NCI-H1417 (cell line): ENCODE measurements at places on chromosomes 6 and 20.

- no peak for DNase-seq
Measured at GRCh38 chr6:89862273-89862672, 32.0 kb upstream of the GJA10 start.

- no peak for DNase-seq
Measured at GRCh38 chr6:108359901-108360882, 65.3 kb downstream of the AFG1L start.

DNA sequence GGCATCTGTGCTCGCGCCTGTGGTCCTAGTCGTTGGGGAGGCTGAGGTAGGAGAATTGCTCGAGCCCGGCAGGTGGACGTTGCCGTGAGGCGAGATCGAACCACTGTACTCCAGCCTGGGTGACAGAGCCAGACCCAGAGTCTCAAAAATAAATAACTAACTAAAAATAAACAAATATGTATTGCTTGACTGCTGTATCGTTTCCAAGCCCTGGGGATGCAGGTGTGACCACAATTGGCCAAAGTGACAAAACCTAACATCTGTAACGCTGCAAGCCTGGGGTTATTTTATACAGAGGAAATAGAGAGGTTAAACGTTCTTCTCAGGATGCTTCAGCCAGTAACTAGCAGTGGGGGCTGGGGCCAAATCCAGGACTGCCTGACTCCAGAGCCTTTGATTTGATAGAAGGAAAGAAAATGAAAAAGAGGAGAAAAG lies 1.9 kb upstream of the SRSF3 start:
- no peak for DNase-seq

GRCh38 chr6:113104541-113104940 lies 752.6 kb upstream of the MARCKS start:
- no peak for DNase-seq

DNA sequence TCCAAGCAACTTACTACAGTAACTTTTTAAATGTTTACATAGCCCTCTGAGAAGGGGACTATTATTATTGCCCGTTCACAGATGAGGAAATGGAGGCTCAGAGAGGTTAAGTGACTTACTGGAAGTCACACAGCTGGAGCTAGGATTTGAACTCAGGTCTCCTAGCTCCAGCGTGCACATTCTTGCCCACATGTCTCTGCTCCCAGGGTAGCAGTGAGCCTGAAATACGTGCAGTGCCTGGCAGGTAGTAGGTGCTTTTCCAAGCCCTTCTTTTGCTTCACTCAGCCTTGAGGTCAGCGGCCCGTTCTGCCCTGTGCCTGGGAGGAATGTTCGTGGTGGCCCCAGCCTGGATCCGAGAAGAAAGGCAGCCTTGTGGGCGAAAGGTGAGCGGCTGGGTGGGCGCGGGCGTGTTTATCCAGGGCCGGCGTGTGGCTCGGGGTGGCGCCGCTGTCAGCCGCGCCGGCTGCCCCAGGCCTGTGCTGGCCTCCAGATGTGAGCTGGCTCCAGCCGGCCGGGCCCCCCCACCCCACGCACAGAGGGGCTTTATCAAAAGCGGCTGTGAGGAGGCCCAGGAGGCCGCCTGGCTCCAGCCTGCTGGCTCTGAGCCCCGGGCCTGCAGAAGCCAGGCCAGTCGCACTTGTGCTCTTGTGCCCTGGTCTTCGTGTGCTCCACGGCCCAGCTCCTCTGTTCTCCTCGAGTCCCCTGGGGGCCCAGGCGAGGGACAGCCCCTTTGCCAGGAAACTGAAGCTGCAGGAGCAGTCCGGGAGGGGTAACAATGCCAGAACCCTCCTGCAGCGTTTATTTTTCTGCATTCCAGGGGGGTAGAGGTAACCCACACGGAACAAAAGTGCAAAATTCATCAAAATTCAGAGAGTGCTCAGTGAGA lies 58.1 kb downstream of the UBE2V1 start:
- DNase-seq, result no peak

- peak; percentile 72 for DNase-seq
Measured at GRCh38 chr20:50172347-50173013, 18.1 kb upstream of the CEBPB start.

DNA sequence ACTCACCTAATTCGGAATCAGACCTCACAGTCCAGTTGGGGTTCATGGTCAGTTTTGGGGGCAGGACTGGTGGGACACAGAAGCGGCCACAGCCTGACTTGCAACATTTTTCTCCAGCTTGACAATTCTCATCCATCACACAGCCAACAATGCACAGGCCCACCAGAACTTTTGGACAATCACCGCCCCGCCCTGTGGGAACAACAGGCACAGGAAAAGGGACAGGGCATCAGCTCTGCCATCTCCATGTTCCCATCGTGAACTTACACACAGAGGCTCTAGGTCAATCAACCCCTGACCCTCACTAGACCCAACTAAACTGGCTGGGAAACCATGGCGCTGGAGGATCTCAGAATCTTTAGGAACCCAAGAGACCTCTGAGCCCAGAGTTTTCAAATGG lies 16.3 kb downstream of the WFDC3 start:
- DNase-seq, result no peak

DNA sequence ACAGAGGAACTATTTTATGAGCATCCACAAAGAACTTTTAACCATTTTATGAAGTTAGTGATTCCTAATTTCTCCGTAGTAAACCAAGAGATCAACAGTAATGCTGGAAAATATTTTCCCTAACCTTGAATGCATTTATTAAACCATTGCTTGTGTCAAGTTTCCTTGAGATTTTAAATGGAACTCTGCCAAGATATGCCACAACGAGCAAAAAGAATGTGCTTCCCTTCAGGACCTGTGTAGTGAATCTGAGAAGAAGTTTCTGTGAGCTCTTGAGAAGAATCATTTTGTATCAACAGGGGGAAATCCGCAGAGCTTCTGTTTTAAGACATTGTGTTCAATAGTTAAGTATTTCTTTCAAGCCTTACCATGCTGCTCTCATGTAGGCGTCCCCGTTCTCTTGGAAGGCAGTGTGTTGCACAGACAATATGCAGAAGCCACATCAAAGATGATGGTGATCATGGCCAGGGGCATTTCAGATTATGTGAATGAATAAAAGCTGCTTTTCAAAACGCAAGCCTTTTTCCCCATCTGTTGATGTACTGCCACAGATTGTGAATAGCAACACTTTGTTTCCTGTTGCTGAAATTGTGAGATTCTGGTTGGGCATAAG lies 439.8 kb downstream of the BMP2 start:
- DNase-seq, result no peak

DNA sequence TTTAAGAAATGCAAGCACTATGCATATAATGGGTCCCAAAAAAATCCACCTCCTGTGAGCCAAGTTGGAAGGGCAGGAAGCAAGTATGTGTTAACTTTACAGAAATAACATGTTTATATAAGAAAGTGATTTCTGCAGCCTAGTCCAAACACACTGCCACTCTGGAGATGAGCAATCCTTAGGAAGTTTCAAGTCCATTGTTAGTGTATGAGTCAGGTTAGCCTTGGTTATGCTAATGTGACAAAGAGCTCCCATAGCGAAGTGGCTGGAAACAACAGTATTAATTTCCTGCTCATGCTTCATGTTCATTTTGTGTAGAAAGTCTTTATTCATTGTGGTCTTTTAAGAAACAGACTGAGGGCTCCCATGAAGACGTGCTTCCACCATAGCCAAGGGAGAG lies 121.4 kb downstream of the TBXT start:
- DNase-seq, result no peak

- no peak for DNase-seq
Measured at GRCh38 chr6:67412035-67412434, 1223.0 kb upstream of the ADGRB3 start.

GRCh38 chr6:37048851-37049757 lies 43.6 kb downstream of the FGD2 start:
- DNase-seq, result no peak

DNA sequence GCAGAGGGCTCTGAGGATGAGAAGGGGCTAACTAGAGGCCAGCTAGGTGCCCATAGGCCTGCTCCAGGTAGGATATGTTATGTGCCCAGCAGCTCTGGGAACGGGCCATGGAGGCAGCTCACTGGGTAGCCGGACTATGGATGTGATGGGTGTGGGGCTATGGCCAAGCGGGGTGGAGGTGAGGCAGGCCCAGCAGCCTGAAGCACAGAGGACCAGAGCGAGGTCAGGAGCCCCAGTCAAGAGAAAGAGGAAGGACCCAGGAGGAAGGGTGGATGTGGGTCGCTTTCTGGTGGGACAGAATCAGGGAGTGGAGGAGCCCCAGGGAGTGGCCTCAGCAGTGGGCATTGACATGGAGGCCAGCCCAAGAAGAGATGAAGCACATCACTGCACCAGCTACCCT lies 117.9 kb upstream of the MLN start:
- no peak for DNase-seq

DNA sequence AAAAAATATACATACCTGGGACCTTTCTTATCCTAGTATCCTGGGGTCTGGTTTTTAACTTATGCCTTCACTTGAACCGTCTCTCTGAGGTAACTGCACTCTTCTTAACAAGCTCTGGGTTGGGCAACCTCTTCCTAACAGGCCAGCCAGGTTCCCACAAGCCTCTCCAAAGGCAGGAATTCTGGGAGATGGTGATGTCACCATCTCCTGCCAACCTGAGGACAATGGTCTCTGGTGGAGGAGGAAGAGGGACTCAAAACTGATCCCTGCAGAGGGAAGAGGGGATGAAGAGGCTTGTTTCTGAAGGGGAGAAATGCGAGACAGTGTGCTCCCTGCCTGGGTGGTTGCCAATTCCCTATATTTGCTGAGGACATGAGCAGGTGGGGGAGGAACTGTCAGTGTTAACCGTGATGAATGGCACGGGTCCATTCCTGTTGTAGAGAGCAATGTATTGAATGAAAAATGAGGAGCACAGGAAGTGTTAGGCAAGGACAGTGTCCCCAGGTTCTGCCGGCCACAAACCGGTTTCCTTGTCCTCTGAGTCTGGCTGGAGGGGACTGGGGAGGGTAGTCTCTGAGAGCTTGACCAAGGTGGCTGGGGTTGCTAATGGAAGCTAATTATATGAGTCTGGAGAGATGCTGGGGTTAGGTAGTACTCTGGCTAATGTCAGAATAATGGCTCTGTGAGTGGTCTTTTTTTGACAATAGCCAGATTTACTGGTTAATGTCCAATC lies 95.5 kb downstream of the KCNB1 start:
- DNase-seq, result peak; percentile 95

DNA sequence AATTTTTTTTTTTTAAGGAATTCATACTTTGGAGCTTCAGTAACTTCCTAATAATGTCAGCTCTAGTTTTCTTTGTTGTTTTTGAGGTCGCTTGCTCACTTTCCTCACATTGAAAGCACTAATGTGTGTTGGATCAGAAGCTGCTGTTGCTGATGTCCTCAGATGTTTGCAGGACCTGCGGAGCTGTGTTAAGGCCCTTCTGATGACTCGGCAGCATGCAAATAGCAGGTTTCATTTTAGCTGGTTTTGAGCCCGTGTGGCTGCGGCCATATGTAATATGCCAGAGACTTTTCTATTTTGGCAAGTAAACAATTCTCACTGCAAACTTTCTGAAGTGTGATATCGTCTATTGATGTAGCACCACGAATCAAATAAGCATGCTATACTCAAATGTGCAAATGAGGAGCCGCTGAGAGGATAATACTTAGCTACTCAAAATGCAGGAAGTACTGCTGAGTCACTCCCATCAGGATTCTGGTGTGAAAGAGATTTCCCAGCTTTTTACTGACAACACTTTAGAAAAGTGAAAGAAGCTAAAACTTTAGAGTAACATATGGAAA lies 187.8 kb downstream of the SASH1 start:
- peak; percentile 31 for DNase-seq

DNA sequence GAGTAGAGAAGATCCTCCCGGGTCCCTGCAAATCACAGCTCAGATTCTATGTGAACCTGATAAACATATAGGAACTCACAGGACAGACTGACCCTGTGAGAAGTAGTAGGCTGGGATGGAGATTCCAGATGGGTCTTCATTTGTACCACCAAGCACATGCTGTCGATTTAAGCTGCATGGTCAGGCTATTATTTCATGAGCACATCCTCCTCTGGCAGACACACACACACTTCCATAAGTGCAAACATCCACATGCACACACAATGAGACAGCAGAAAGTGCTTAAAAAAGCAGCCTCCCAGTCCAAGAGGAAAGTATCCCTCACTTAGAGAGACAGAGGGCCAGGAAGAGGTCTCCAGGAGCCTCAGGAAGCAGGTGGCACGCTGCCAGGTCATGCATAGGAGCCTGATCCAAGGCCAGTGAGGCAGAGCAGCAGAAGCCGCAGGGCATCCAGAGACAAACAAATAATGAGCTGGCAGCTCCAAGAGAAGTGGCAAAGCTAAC lies 131.8 kb downstream of the UNC5CL start:
- DNase-seq, result peak; percentile 93

DNA sequence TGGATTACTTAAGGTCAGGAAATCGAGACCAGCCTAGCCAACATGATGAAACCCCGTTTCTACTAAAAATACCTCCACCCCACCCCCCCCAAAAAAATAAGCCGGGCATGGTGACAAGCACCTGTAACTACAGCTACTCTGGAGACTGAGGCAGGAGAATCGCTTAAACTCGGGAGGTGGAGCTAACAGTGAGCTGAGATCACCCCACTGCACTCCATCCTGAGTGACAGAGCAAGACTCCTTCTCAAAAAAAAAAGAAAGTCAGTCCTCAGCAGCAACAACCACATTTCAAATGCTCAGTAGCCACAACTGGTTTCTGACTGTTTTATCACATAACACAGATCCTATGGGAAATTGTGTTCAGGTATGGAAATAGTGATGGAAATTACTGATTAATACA lies 135.3 kb downstream of the HFE start:
- DNase-seq, result peak; percentile 48

DNA sequence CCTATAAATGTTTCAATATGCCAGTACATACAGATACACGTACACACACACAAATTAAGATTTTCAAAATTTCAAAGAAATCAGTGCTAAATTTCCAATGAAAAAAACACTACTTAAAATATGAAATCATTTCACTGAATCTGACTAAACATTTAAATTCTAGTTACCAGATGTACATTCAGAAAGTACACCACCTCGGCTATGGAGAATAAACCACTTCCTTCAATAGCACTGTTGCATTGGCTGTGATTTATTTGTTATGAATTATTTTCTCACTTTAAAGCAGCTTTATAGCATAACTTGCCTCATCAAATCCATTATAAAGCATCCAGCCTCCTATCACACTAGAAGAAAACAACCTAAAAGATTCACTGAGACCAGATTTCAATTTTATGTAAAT lies 36.6 kb downstream of the HBS1L start:
- DNase-seq, result no peak

GRCh38 chr6:133817460-133818047 lies 71.4 kb upstream of the TCF21 start:
- no peak for DNase-seq

GRCh38 chr6:170053966-170054661 lies 236.8 kb downstream of the DLL1 start:
- no peak for DNase-seq

- no peak for DNase-seq
Measured at GRCh38 chr6:110317646-110318045, 40.5 kb downstream of the METTL24 start.

DNA sequence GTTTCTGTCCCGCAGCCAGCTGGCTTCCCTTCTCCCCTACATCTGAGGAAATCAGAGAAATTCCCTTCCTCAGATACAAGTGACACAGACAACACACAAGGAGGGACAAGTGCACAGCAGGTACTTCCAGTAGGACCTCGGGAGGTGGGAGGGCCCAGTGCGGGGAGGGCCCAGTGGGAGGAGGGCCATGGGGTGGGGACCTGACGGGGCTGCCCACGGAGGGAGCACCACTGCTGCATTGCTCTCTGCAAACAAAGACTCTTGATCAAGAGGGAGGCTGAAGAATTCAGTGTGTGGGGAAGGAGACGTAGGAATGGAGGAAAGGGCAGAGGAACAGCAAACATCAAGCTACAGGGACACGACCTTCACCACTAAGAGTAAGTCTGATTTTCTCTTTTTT lies 9.0 kb downstream of the TAP2 start:
- no peak for DNase-seq
